ENCODE measurements at places on chromosomes 6 and 20.

DNA sequence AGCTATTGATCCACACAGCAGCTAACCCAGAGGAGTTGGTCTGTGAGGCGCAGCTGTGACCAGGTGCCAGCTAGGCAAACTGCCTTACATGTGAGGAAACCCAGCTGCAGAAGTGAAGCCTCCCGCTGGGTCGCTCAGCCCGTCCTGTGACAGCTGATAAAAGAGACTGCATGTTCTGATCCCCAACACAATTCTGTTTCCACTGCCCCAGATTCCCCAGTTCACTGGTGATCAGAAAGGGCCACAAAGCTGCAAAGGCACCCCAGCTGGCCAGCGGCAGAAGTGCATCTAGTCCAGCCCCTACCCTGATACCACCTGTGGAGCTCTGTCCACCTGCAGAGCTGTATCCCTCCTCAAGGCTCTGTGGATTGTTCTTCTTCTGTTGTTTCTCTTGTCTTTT, 64.5 kb downstream of the CTNNBL1 start:
- no peak for DNase-seq

GRCh38 chr6:41759905-41760579, 12.8 kb upstream of the PGC start:
- DNase-seq = no peak

DNA sequence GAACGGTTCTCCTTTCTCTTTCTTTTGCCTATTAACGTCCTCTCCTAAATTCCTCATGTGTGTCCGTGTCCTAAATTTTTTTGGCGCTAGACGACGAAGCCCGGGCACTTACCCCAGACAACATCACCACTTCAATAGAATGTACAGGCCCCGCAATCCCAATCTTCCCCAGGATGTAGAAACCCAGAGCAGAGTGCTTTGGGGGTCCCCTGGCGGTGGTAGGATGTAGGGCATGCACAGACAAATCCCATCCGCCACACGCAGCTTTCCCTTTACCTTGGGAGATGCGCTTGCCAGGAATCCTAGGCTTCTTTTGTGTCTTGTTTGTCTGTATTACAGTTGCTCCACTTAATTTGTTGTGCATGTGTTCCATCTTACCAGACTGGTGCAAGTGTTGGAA, 417.3 kb upstream of the ARID1B start:
- DNase-seq = no peak

GRCh38 chr20:44098657-44099056, 88.3 kb downstream of the JPH2 start:
- no peak for DNase-seq

DNA sequence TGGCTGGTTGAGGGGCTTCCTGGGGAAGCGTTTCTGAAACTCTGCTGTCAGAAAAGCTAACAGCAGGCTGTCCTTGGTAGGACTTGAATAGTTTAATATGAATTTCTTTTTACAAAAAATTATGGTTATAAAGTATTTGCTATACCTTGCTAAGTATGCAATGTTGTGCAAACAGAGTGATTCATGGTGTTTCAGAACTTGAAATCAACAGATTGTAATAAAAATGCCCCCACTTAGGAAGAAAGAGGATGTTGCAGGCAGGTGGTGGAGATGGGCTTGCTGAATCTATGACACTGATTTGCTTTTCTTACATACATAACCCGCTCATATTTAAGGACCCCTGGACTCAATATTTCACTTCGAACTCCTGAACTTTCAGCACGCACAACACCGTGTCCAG, 211.6 kb downstream of the THBS2 start:
- no peak for DNase-seq

DNA sequence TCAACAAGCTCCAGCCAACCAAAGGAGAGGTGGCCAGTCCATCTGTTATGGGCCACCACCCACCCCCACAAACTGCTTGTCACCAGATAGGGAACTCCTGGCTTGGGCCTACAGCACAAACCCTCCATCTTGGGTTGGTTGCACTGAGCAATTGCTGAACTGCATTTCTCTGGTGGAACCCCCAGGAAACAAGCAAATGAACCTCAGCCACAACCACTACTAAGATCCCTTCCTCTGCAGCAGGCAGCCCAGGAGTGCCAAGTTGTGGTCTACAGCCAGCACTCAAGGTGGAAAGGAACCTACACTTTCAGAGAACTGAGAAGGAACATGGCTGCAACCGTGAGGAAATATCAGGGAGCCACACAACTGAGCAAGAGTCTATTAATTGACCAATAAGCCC, 171.6 kb downstream of the TMEM200A start:
- DNase-seq = no peak

- no peak for DNase-seq
Measured at GRCh38 chr6:155275808-155276480, 12.1 kb downstream of the CLDN20 start.
